Right atrium auricular region (tissue), 2 donors: ENCODE measurements at places on chromosomes 11 and 22. TPM values are rescaled to one million over a fixed set of nuclear protein-coding genes. Genes with fewer than 3 reads are reported as not detected.

CNGA4 gene
- total RNA-seq: not detected

ARHGAP8 gene
- total RNA-seq: 0.24 TPM

PRSS23 gene
- total RNA-seq: 41.4 TPM

DBX1 gene
- total RNA-seq: not detected

RAG2 gene
- not detected for total RNA-seq

ACTN3 gene
- total RNA-seq: not detected

NLRP6 gene
- total RNA-seq: 0.20 TPM

ZNRF3 gene
- total RNA-seq: 11.5 TPM

ANO1 gene
- 29.4 TPM for total RNA-seq

TP53I11 gene
- 46.7 TPM for total RNA-seq

CARD16 gene
- 5.8 TPM for total RNA-seq

OR5P2 gene
- not detected for total RNA-seq

NCAM1 gene
- total RNA-seq: 229 TPM

CDCA5 gene
- total RNA-seq: 0.52 TPM

MS4A15 gene
- total RNA-seq: not detected

FBLN1 gene
- 92.8 TPM for total RNA-seq

ARHGEF12 gene
- total RNA-seq: 87.2 TPM

CHRDL2 gene
- 2.0 TPM for total RNA-seq

LRRC4C gene
- total RNA-seq: 2.7 TPM

TESMIN gene
- total RNA-seq: 0.47 TPM

HDAC10 gene
- total RNA-seq: 9.1 TPM

TPBGL gene
- 0.15 TPM for total RNA-seq

TUB gene
- 22.9 TPM for total RNA-seq

C11orf16 gene
- not detected for total RNA-seq

NRXN2 gene
- 0.85 TPM for total RNA-seq

CENATAC gene
- 11.9 TPM for total RNA-seq

PHF21A gene
- total RNA-seq: 27.6 TPM

ART5 gene
- total RNA-seq: 1.1 TPM

FGF19 gene
- not detected for total RNA-seq

OR5M3 gene
- total RNA-seq: not detected

C22orf42 gene
- not detected for total RNA-seq

TMEM121B gene
- 0.55 TPM for total RNA-seq

CYB5R2 gene
- 4.0 TPM for total RNA-seq

APOBEC3F gene
- total RNA-seq: 3.4 TPM

DCDC1 gene
- 0.15 TPM for total RNA-seq

APOA4 gene
- total RNA-seq: not detected

EFCAB6 gene
- 1.5 TPM for total RNA-seq

SLCO2B1 gene
- total RNA-seq: 9.5 TPM

OR51Q1 gene
- not detected for total RNA-seq

F2 gene
- not detected for total RNA-seq

TMEM225 gene
- not detected for total RNA-seq

LARGE2 gene
- 0.51 TPM for total RNA-seq

P2RY6 gene
- 1.9 TPM for total RNA-seq

SLC5A4 gene
- total RNA-seq: not detected

GLB1L2 gene
- total RNA-seq: 0.22 TPM

CALCA gene
- not detected for total RNA-seq

PDGFB gene
- total RNA-seq: 22.0 TPM
